Activated CD4-positive, CD25-positive, alpha-beta regulatory T cell (primary cell): ENCODE measurements at places on chromosomes 3 and 15.

DNA sequence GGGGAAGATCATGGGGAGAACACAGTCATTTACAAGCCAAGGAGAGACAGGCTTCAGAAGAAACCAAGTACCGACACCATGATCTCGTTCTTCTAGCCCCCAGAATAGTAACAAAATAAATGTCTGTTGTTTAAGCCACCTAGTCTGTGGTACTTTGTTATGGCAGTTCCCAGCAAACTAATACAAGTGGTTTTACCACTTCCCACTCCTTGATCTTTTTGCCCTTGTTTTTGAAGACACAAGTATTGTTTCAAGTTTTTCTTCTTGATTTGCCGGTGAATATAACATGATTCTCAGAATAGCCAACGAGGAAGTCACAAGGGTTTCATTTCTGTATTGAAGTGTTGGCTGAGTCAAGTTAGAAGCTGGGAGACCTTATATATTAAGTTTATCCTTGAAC, 220.3 kb downstream of the SOX2 start:
- no peak for DNase-seq

- DNase-seq, result no peak
Measured at GRCh38 chr15:41856716-41857115, 18.1 kb downstream of the PLA2G4B start.

- DNase-seq, result no peak
Measured at GRCh38 chr3:165532851-165533250, 304.4 kb downstream of the BCHE start.

- DNase-seq, result no peak
Measured at GRCh38 chr3:195095704-195096036, 175.3 kb downstream of the XXYLT1 start.

DNA sequence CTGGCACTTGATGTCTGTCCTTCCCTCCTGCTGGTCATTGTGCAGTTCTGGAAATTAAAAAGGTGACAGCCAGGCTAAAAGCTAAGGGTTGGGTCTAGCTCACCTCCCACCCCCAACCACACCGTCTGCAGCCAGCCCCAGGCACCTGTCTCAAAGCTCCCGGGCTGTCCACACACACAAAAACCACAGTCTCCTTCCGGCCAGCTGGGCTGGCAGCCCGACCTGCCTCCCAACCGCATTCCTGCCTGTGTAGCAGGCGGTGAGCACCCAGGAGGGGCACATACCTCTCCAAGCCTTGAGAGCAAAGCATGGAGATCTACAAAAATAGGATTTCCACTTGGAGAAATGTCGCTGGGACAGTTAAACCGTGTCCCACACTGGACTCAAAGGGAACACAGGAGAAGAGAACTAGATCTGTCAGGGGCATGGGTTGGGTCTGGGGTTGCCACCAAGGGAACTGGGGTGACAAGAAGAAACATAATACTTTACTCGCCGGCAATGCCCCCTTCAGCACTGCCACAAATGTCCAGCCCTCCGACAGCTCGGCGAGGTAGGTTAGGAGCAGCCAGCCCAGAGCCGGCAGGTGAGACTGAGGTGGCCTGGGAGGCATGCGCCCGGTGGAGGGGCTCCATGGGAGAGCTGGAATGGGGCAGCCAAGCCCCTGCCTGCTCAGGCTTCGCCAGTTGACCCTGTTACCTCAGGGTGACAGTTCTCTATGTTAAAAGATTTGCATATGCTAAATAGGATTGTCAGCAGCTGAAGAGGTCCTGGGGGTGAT, 52.2 kb downstream of the EXOG start:
- no peak for DNase-seq

- no peak for DNase-seq
Measured at GRCh38 chr3:46924921-46925584, 47.5 kb downstream of the PTH1R start.

- DNase-seq, result no peak
Measured at GRCh38 chr3:38646062-38646461, 3.4 kb downstream of the SCN5A start.
